ENCODE measurements at places on chromosomes 7 and 10.

DNA sequence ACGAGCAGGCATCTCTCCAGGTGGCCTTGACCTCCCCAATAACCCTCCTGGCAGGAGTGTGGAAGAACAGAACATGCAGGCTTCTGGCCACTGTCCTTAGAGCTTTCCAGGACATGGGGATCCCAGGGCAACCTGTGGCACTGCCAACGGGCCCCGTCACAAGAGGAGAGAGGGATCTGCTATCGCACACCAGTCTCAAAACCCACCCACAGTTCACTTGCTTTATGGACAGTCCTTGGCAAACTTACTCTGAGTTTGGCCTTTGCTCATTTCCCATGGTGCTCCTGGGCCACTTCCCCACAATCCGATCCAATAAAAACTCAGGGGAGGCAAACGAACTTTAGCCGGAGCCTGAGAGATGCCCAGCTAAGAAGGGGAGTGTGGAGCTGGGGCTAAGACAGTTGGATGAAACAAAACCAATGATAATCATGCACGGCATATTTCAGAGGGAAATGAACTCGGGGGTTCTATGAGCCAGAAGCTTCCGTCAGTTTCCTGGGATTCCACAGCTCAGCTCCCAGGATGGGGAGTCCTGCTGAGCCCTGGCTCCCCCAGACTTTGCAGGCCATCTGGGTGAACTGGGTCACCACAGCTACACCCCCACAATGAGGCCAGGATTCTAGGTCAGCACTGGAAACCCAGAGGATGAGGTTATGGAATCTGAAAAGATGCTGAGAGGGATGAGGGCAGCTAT lies 158.4 kb downstream of the NEURL1 start:
- no peak for DNase-seq

- no peak for DNase-seq
These were observed 35.5 kb upstream of the DGKI start for GRCh38 chr7:137882261-137882668.

DNA sequence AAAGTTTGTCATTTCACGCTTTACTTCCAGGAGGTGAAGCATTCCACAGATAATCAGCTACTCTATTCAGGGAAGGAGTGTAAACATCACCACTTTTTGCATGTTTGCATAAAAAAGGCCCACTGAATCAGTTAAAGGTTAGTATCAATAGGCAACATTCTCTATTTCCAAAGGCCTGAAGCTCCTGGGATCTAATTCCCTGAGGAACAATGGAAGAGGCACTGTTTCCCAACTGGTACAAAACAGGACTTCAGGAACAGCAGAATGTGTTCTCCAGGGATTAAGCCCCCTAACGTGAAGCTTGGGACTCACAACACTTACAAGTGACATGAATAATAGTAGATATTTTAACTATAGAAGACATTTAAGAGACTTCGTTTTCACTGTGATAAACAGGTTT lies 6.1 kb downstream of the LRRN3 start:
- DNase-seq: no peak

GRCh38 chr10:17330501-17330900 lies 102.5 kb downstream of the VIM start:
- no peak for DNase-seq

DNA sequence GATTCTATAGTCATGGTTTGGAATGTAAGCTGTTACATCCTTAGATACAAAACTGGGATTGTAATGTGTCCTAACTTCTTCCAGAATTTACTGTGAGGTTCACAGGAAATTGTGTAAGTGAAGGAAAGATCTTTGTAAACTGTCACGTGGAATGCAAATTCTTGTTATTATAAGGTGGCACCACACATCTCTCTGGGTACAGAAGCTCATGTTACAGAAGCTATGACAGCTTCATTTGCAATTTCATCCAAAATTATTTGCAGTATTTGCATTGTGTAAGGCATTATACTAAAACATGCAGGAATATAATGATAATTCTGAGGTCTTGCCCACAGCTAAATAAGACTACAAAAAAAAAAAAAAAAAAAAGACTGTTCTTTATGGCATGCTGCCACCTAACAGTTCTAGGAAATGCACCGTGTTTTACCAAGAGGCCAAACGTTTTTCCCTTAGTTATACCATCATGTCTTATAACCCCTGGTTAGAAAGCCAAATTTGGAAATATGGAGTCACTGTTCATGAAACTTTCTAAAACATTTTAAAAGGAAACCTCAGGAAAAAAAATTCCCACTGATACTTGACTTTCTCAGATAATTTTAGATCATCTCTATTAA lies 17.6 kb downstream of the MINDY3 start:
- no peak for DNase-seq

- no peak for DNase-seq
These were observed 68.0 kb upstream of the ELMO1 start for GRCh38 chr7:37516664-37517063.

DNA sequence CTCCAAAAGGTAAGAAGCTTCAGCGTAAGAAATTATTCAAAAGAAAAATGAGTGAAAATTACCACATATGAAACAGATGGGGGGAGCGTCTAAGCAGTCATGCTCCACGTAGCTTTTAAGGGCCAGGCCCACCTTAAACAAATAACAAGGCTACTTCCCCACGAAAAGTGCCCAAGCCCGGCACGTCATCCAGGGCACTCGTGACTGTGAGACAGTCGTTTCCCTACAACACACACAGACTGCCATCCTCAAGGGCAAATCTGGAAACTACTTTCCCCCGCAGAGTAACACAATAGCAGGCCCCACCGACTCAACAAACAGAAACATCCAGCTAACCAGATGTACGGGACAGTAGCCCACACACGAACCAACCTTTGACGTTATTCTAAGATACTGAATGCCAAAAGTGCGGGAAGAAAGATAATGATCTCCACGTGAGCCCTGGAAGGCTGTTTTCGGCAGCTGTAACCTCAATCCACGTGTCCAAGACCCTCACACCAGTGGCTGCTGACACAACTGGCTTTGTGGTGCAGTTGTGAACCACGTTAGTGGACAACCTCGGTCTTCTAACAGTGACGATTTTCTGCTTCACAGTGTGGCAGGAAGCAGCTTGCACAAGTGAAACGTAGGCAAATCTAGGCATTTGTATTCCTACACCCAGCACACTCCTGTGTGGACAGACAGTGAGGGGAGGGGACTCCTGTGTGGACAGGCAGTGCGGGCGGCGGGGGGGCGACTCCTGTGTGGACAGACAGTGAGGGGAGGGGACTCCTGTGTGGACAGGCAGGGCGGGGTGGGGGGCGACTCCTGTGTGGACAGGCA lies 251.7 kb downstream of the ZMYND11 start:
- DNase-seq: no peak

DNA sequence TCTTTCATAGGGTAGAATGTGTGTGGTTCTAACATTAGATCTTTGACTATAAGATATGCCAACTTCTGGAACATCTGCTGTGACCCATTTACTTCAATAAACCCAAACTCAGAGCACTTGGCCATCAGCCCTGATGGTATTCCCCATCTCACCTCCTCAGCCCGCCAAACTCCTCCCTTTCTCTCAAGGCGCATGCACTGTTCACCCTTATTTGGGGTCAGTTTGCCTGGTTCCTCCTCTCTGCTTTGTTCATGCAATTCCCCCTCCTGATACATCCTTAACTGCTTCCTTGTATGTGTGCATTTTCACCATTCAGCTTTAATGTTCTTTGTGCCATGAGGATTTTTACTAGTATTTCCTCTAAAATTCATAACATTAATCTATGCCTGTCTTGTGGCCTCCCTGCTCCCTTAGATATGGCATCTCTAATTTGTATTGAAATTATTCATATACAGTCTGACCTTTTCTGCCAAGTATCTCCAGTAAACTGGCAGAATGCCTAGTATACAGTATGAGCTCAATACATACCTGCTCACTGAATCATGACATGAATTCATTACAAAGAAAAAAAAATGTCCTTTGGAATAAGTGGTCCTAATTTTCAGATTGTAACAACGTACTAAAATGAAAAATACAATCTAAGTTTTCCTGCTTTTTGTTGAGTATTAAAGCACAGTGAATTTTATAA lies 336.8 kb upstream of the IGFBP3 start:
- no peak for DNase-seq

GRCh38 chr10:117540640-117541404 lies 1.7 kb upstream of the EMX2 start:
- DNase-seq: no peak

DNA sequence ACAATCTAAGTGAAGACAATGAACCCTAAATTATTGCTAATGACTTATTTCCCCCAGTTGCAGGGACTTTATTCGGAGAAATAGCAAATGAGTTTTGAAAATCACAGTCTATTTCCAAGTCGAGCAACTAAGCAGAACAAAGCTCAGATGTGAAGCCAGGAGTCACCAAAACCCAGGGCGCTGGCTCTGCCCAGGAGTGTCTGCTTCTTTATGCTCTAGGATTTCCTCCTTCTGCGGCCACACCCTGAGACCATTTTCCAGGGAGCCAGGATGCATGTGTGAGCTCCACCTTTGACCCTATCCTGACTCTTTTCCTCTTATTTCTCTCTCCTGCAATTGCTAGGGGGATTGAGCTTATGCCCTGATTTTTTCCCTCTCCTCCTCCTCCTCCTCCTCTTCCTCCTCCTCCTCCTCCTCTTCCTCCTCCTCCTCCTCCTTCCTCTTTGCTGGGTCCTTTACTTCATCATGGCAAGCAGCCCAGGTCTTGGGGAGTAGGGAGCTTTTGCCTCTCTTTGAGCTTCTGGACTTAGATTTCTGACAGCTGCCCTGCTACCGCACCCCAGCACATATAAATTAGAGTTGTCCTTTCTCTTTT lies 234.4 kb downstream of the ARL4A start:
- DNase-seq: no peak

- DNase-seq: no peak
These were observed 34.5 kb upstream of the EGR2 start for GRCh38 chr10:62850646-62851045.

GRCh38 chr10:118374404-118374803 lies 32.3 kb upstream of the FAM204A start:
- no peak for DNase-seq

GRCh38 chr10:71845410-71846405 lies 5.3 kb downstream of the PSAP start:
- DNase-seq: no peak

- no peak for DNase-seq
These were observed at the start of gene FKBP9 for GRCh38 chr7:32957326-32958045. FKBP9 (plus strand) TSS chr7:32957440; CDS start chr7:32957574, 134 bp downstream.

GRCh38 chr10:58265249-58265648 lies 2.4 kb downstream of the IPMK start:
- no peak for DNase-seq

DNA sequence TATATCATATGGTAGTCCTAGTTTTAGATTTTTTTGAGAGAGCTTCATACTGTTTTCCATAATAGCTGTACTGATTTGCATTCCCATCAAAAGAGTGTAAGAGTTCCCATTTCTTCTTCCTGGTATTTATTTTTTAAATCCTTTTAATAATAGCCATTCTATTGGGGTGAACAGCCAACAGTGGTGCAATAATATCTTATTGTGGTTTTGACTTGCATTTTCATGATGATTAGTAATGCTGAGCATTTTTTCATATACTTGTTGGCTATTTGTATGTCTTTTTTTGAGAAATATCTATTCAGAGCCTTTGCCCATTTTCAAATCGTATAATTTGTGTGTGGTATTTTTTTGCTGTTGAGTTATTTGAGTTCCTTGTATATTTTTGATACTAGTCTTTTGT lies 167.4 kb downstream of the FZD1 start:
- no peak for DNase-seq

DNA sequence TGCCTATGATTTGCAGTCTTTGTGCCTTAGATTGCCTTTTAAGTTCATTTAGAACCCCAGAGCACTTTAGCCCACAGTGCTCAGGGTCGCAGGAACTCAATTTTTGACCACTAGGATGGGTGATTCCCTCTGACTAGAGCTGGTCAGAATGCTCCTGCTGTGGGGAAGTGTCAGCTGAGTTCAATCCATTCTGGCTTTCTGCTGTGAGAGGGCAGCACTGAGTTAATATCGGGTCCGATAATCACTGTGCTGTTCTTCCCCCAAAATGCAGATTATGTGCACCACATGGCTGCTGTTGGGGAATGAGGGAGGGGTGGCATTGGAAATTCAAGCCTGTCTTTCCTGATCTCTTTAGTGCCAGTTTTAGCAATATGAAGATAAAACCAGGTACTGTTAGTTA lies 886.4 kb downstream of the DNAJB9 start:
- DNase-seq: no peak

DNA sequence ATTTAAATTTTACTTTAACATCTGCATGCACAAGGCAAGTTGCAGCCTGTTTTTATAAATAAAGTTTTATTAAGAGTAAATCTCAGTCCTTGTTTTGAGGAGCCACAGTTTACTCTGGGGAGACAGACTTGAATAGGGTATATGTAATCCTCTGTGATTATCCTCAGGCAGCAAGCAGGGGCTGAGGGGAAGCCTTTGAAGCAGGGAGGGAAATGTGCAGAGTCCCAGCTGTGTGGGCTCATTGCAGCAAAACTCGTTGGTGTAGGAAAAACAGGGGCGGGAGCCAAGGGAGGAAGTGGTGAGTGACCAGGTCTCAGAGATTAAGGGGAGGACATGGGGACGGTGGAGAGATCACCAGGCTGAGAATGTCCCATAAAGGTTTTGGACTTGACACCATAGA lies 34.3 kb upstream of the SMC3 start:
- DNase-seq: no peak

DNA sequence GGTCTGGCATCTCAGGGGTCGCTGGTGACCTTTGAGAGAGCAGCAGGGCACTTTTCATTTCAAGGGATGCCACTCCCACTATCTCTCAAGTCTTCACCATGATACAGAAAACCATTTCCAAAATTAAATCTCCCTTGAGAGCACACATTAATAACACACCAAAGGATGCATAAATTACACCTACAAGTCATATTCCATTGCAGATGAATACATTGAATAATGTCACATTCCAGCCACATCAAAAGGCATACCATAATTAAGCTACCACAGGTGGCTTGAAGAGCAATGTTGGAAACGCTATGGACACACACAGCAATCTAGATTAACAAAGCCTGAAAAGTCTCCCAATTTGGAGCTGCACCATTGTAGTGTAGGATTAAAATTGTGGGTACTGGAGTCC lies 353.3 kb upstream of the ZMIZ1 start:
- DNase-seq: no peak

GRCh38 chr10:51861051-51861450 lies 161.7 kb upstream of the CSTF2T start:
- DNase-seq: no peak

GRCh38 chr10:34655286-34656170 lies 159.6 kb downstream of the PARD3 start:
- DNase-seq: no peak

- DNase-seq: peak; percentile 17
These were observed 10.4 kb downstream of the CHST3 start for GRCh38 chr10:71974489-71975021.

- DNase-seq: no peak
These were observed 108.2 kb upstream of the MKLN1 start for GRCh38 chr7:131219312-131220041.

Measured in activated T-cell treated with anti-CD3 and anti-CD28 coated beads for 4 hours (primary cell).